ENCODE measurements at places on chromosomes 2 and 18.

- no peak for DNase-seq
Observed at GRCh38 chr2:158624071-158624667, 167.4 kb downstream of the PKP4 start.

GRCh38 chr2:158600155-158600802 lies 143.5 kb downstream of the PKP4 start:
- no peak for DNase-seq

GRCh38 chr2:159051133-159051532 lies 82.7 kb downstream of the TANC1 start:
- DNase-seq, result no peak

- no peak for DNase-seq
Observed at GRCh38 chr2:46151577-46151976, 145.6 kb upstream of the EPAS1 start.

DNA sequence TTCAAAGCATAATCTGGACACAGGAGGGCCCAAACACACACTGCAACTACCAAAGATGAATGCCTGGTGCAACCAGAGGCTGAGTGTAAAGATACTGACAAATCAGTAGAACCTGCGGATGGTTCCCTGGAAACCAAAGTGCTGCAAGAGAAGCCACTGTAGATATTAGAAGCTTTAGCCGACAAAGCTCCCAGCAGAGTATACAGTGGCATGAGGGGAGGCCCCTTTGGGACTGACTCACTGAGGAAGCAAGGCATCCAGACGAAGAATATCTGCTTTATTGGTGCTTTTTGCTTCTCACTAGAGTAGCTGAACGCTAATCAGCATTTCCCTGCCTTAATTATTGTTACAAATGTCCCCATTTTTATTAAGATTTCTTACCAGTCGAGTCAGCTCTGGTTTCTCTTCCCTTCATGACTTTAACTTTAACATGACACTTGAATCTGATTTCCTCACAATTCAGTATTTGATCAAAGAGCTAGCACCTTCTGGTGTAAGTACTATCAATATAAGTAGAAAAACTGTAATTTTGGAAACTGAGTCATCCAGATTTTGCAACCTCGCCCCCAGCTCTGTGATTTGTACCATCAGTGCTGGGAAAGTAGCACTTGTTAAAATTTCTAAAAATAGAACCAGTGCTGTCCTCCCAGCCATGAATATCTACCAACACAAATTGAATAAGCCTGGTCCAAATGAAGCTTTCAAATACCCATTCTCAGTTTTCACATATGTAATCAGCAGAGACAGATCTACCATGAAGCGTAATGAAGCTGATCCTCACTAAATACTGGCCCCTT lies 34.2 kb downstream of the FIGN start:
- DNase-seq, result no peak

DNA sequence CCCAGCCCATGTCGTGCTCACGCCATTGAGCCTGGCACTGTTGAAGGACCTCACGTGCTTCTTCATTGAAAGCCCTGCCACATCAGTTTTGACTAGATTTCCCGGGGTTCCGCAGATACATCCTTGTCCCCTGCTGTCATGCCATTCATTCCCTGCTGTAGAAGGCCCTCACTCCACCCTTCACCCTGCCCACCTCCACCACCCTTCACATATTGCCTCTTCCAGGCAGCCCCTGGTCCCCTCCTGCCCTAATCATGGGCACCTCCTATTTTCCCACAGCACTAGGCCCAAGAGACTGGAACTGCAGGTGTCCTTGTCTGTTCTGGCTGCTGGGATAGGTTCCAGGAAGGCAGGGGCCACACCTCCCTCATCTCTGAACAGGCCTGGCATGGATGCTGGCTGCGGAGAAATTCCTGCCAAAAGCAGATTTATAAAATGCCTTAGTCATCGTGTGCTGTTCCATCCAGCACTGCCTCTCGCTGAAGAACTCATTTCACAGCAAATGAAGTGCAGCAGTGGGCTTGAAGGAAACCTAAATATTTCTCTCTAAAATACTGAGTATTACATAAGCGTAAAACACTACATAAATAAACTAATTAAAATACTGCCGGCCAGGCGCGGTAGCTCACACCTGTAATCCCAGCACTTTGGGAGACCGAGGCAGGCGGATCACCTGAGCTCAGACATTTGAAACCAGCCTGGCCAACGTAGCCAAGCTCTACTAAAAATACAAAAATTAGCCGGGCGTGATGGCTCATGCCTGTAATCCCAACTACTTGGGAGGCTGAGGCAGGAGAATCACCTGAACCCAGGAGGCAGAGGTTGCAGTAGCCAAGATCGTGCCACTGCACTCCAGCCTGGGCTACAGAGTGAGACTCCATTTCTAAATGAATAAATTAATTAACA lies 38.4 kb downstream of the EIF4E2 start:
- DNase-seq, result no peak

- no peak for DNase-seq
Observed at GRCh38 chr2:119377993-119378345, 11.2 kb downstream of the DBI start.

- no peak for DNase-seq
Observed at GRCh38 chr18:67379981-67380380, 136.5 kb downstream of the DSEL start.

Measured in GOT3 (cell line).